ENCODE measurements at places on chromosomes 12 and 14. TPM values are rescaled to one million over a fixed set of nuclear protein-coding genes. Genes with fewer than 3 reads are reported as not detected.

The FGF6 gene
- not detected for total RNA-seq

GRCh38 chr14:53943751-53944083, 12.9 kb downstream of the BMP4 start:
- DNase-seq, result no peak

- no peak for DNase-seq
Measured at GRCh38 chr12:17680220-17680619, 409.8 kb downstream of the RERGL start.

DNA sequence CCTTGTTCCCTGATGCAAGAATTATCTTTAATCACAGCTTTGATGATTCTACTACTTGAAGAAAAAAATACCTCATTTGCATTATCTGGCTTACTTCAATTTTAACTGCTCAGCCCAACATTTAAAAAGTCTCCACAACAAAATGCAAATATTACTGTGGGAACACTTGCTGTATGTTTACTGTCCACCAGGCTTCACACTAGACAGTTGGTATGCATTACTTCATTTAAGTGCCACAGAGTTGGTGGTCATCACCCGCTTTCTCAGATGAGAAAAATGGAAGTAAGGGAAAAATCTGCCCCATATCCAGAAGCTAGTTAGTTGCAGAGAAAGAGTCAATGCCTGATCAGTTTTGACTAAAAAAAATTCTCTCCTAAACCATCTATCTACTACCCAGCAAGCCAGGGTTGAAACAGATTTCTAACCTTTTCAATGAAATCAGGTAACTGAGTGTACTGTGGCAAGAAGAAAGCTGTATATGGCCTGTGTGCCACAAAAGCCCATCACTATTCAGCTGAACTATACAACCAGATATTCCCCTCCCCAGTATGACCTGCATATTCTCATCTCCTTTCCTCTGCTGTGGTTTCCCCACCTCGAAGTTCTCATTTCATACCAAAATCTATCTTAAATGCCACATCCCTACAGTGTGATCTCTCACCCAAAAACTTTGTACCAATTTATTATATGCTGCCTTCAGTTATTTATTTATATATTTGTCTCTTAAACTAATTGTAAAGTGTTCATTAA, 90.3 kb downstream of the ATP2B1 start:
- no peak for DNase-seq

The CPNE6 gene
- 0.76 TPM for total RNA-seq

DNA sequence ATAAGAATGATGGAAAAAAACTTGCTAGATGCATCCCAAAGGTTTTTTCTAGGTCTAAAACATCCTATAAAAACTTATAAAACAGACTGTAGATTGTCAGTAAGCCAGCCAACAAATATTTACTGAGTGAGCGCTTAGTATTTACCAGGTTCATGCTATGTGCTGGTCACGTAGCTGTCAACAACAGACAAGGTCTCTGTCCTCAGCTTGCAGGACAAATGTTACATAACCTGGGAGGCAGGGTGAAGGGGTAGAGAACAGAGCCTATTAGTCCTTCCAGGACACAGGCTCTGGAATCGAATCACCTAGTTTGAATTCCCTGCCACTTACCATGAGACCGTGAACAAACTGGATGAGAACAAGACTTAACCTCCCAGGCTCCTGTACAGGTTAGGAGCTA, 6.4 kb downstream of the NFYB start:
- no peak for DNase-seq

DNA sequence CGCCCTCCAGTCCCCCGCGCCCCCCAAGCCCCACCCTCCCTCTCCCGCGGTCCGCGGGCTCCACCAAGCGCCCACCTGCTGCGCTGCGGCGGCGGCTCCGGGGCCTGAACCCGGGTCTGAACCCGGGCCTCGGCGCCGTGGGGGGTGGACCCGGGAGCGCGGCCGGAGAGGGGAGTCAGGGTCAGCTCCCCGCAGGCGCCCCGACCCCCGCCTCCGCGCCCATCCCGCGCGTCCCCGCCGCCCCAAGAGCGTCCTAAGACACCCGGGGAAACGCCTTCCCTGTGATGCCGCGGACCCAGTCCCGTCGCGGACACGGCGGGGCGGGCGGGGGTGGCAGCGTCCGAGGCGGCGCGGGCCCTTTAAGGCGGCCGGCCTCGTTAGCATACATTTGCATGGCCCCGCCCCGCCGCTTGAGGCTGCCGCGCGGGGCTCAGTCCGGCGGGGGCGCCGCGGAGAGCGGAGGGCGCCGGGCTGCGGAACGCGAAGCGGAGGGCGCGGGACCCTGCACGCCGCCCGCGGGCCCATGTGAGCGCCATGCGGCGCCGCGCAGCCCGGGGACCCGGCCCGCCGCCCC, at the start of gene MMP17:
TSS of gene MMP17 (plus strand) at position 433 of the 574 bp plus-strand sequence. CDS start at position 535, 102 bp downstream.
- peak; percentile 41 for DNase-seq

GRCh38 chr12:83700838-83701237, 1014.1 kb downstream of the TMTC2 start:
- no peak for DNase-seq

DNA sequence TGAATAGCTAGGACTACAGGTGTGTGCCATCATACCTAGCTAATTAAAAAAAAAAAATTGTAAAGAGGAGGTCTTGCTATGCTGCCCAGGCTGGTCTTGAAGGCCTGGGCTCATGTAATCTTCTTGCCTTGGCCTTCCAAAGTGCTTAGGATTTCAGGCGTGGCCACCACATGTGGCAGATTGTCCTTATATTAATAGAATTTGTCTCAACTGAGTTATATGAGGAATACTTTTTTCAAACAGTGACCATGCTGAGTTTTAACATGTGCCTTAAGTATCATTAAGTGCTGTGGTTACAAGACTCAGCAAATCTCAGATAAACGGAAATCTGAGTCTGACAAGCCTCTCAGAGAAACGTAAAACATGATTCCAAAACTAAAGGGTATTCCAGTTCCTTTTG, 83.2 kb upstream of the FERMT2 start:
- DNase-seq, result no peak

- no peak for DNase-seq
Measured at GRCh38 chr12:117552971-117553370, 191.5 kb upstream of the NOS1 start.

GRCh38 chr14:101979666-101980065, 15.3 kb downstream of the DYNC1H1 start:
- DNase-seq, result no peak

The RIMKLB gene
- 25.6 TPM for total RNA-seq

DNA sequence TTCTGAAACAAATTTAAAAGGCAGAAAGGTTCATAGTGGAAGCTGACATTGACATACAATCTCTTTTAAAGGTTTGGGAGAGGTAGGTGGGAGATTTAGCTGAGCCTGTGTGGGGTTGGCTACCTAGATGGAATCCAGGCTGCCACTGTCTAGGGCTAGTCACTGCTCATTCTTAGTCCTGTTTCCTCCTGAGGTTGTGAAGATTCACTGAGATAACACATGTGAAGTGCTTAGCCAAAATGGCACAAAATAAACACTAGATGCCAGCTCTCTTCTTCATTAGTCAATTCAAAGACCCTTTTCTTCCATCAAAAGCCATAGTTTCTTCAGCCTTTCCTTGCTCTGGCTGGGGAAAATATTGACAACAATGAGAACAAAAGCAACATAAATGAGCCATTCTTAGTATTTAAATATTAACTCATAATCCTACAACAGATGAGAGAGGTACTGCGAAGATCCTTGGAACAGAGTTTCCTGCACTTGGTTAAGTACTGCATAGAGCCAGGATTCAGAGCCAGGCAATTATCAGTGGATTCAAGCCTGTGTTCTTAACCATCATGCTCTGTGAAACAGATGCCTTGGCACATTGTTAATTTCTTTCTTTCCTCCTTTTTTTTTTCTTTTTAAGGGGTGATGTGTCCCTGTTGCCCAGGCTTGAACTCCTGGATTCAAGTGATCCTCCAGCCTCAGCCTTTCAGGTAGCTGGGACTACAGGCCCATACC, 3.5 kb downstream of the MYF6 start:
- no peak for DNase-seq

The NDRG2 gene
- total RNA-seq, result 199 TPM

The NTS gene
- not detected for total RNA-seq

DNA sequence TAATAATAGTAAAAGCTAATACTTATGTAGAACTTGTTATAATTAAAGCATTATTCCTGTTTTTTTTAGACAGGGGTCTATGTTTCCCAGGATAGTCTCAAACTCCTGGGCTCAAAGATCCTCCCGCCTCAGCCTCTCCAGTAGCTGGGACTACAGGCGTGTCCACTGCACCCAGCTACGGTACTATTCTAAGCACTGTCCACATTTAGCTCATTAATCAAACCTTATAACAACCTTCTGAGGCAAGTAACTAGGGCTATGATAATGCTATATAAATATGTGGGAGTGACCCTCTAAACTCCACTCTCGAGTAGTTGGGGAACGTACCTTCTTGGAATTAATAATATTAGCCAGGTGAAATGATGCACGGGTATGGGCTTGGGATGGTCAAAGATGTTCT, 60.7 kb upstream of the NR2C1 start:
- DNase-seq, result no peak

GRCh38 chr12:14774074-14774905, 29.0 kb downstream of the WBP11 start:
- DNase-seq, result peak; percentile 98

DNA sequence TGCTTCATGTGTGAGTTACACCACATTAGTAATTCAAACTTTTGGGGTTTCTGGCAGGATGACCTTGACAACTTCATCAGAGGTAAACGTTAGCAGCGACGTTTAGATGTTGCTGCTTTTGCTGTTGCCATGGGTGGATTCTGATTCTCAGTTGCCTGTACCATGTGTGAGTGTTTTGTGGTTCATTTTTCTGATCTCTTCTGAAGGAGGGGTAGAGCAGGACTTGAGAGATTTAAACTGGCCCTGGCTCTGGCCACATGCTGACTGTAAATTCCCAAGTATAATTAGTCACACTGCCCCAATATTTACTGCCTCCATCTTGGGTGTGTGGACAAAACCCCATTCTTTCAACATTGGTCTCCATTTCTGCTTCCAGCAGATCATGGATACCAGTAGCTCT, 110.4 kb downstream of the ETV6 start:
- DNase-seq, result no peak
